Naive thymus-derived CD4-positive, alpha-beta T cell (primary cell): ENCODE measurements at places on chromosomes 3 and 15.

DNA sequence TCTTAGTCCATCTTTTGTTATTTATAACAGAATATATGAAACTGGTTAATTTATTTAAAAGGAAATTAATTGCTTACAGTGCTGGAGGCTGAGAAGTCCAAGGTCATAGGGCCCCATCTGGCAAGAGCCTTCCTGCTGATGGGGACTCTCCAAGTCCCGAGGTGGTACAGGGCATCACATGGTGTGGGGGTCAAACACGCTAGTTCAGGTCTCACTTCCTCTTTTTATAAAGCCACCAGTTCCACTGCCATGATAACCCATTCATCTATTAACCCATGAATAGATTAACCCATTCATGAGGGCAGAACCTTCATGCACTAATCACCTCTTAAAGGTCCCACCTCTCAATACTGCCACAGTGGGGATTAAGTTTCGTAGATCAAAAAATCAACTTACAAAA, 659.3 kb downstream of the NAALADL2 start:
- no peak for DNase-seq

DNA sequence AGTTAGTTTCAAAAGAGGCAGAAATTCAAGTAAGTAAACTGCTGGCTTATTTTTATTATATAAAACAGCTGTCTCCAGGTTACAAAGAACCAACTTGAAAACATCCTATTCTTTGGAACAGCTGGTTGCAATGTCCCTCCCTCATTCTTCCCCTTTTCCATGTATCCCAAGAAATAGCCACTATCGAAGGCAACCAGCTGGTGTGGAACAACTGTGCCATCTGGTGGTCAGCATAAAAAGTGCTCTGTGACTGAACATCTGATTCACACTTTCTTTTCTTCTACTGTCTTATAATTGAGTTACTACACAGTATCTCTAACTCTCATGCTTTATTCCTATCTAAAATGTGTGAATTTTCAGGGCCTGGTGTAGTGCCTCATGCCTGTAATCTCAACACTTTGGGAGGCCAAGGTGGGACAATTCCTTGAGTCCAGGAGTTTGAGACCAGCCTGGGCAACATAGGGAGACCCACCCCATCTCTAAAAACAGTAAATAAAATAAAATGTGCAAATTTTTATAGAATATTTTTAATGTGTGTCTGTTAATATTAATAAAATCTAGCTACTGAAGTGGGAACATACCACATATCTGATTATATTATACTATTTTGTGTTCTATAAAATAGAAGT, 9.6 kb downstream of the OSBPL11 start:
- DNase-seq: no peak

DNA sequence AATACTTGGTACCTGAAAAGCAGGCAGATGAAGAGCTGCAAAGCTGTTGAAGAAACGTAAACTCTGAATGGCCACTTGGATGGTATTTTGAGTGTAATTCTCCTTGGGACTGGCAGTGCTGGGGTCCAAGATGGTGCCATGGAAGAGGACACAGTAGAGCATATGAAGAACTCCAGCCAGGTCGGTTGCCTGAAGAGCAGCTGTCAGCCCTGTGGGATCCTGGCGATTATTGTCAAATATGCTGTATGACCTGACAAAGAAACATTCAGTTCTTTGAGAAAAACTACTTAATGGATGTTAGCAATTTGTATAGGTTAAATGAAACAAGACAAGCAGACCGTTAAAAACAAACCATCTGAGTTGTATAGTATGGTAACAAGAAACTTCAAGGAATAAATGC, 44.8 kb downstream of the ISL2 start:
- no peak for DNase-seq

GRCh38 chr15:52783929-52784798, 6.0 kb downstream of the ONECUT1 start:
- no peak for DNase-seq

- DNase-seq: no peak
Observed at GRCh38 chr3:25572919-25573385, 91.8 kb downstream of the TOP2B start.

DNA sequence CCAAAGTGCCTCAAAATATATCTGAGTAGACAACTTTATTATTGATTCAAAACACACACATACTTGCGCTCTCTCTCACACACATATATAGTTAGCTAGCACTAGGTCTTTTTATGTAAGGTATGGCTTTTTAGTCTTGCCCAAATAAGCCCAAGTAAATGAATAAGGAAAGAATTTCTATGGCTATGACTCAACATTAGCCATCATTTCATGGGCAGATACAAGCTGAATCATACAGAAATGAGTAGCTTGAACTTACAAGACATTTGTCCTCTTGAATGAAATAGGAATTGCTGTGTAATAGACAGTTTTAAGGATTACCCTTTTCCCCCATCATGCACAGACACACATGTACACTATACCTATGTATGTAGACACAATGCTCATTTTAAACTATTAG, 4.9 kb downstream of the CADPS start:
- no peak for DNase-seq

- no peak for DNase-seq
Observed at GRCh38 chr3:155748611-155749365, 3.9 kb upstream of the PLCH1 start.

DNA sequence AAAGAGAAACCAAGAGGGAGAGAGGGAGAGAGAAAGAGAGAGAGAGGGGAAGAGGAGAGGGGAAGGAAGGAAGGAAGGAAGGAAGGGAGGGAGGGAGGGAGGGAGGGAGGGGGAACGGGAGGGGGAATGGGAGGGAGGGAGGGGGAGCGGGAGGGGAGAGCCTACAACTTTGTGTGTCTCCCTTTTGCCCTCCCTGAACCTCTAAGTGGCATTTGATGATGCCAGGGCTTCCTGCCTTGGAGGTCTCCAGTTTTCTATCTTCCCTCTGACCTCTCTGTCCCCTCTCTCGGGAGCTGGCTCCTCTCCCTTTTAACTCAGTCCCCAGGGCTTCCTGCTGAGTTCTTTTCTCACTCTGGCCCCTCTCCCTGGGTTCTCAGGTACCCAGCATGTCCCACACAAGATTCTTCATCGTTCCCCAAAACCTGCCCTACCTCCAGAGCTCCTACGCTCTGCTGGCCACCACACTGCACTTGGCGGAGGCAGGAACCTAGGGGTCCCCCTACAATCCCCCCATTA, 12.5 kb upstream of the FAM174B start:
- DNase-seq: no peak

GRCh38 chr3:132784502-132785025, 62.4 kb upstream of the NPHP3 start:
- no peak for DNase-seq

DNA sequence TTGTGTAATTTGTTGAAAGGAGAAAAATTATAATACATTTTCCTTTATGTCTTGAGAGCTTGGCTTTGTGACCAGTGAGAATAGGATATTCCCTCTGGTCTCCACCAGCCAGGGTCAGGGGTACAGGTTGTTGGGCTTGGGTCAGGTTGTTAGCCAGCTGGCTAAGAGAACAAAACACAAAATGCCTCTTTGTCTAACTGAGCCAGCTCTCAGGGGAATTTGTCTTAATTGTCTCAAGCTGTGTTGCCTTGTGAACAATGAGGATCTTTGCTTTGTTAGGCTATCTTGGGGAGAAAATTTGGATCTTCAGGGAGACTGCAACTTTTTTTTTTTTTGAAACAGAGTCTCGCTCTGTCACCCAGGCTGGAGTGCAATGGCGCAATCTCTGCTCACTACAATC, 17.7 kb upstream of the GK5 start:
- DNase-seq: no peak

DNA sequence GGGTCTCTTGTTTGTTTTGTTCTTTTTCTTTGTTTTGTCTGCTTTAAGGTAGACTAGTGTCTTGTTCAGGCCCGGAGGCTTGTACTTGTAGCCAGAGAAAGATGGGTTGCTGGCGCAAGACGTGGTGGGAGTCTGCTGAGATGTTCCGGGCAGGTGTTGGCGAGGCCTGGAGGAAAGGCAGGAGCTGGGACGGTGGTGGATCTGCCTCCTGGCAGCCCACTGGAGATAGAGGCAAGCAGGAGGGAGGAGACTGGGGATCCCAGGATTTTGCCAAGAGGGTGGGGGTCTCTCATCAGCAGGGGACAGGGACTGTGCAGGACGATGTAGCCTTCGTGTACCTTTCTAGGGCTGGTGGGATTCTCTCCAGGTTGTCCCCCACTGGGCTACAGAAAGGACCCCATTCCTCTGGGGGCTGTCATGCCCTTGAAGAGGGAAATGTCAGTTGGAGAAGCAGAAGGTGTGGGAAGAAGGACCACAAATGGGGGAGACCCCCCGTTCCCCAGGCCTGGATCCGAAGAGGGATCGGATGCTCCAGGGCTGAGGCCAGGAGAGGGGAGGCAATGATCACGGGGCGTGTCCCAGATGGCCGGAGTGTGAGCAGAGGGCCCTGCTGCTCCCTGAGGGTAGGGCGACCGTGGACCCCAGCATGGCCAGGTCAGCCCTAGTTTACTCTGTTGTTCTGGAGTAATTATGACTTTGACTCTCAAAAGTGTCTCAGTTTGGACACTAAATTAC, 7.0 kb downstream of the CHAC1 start:
- no peak for DNase-seq

GRCh38 chr3:43411429-43411828, 125.1 kb downstream of the SNRK start:
- DNase-seq: no peak

DNA sequence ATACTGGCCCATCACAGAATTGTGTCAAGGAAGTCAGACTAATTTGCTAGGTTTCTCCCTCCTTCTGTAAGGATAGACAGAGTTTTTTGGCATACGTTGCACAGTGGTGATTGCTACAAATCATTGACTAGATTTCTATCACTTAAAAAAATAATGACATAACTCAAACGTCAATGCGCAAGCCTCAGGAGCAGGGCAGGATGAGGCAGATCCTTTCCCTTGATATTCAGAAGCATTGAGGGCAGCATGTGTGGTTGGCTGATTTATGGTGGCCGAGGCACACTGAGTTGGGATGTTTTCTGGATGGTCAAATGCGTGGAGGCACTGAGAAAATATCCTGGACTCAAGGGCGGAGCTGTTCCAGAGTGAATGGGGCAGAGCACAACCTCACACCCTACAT, 14.4 kb downstream of the THSD4 start:
- DNase-seq: no peak

DNA sequence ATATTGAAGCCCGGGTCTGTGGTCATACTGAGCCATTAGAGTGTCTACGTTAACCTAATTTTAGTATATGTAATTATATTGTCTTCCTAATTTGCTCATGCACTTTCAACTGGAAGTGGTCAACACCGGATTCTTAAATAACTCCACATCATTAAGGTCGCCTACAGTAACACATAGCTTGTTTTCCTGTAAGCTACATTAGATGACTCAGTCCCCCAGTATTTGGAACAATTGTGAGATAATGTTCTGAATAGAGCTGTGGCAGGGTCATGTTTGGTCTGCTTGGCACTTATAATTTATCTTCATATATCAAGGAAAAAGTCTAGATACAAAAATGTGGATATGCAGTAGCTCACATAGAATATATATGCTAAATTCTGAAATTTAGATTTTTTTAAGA, 486.2 kb downstream of the IGSF11 start:
- no peak for DNase-seq

DNA sequence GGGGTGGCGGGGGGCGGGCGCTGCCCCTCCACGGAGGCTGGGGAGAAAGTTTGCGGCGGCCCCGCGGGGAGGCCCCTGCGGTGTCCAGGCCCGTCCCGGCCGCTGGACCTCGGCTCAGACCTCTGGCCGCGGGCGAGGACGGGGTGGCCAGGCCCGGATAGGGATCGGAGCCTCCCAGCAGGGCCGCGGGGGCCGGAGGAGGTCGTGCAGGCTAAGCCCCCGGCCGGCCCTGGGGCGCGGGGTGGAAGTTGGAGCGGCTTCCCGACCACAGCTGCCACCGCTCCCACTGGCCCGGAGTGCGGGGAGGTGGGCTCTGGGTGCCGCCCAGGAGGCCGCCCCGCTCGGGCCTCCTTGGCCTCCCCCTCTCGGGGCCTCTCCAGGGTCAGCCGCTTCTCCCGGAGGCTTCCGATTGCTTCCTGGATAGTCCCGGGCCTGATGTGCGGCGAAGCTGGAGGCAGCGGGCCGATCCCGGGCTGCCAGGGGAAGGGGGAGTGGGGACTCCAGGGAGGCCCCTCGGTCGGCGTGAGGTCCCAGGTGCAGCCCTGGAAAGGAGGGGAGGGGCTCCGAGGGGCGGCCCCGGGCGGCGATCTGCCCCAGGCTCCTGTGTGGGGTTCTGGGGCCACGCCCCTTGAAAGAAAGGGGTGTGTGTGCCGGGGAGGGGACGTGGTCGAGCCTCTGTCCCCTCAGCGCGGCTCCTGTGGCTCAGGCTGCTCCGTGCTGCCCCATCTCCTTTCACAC, 907 bp downstream of the PLXNA1 start:
- peak; percentile 48 for DNase-seq

- DNase-seq: no peak
Observed at GRCh38 chr3:20458994-20459716, 273.1 kb upstream of the SGO1 start.

- no peak for DNase-seq
Observed at GRCh38 chr3:76990606-76991005, 49.3 kb upstream of the ROBO2 start.
